Bone marrow (tissue), 2 donors: ENCODE measurements at places on chromosomes 4 and X.

DNA sequence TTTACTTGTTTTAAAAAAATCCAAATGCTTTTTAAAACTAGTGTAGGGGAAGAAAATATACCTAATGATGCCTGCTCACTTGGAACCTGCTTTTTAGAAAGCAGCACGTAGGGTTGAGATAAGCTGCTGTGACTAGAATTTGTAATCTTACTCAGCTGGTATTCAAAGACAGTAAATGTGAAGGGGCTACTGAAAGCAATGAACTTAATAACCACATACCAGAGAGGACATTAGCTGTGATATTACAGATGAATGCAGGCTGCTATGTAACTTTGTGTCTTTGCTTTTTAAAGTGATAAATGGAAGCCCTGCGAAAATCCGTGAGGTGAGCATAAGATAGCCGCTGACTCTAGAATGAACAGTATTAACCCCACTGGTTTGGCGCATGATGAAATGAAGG is 124.1 kb downstream of the TRIML1 start:
- DNase-seq, result no peak

GRCh38 chr4:148126825-148127224 is 315.4 kb downstream of the NR3C2 start:
- no peak for DNase-seq

GRCh38 chr4:88535090-88535755 is 11.6 kb upstream of the PYURF start:
- no peak for DNase-seq

DNA sequence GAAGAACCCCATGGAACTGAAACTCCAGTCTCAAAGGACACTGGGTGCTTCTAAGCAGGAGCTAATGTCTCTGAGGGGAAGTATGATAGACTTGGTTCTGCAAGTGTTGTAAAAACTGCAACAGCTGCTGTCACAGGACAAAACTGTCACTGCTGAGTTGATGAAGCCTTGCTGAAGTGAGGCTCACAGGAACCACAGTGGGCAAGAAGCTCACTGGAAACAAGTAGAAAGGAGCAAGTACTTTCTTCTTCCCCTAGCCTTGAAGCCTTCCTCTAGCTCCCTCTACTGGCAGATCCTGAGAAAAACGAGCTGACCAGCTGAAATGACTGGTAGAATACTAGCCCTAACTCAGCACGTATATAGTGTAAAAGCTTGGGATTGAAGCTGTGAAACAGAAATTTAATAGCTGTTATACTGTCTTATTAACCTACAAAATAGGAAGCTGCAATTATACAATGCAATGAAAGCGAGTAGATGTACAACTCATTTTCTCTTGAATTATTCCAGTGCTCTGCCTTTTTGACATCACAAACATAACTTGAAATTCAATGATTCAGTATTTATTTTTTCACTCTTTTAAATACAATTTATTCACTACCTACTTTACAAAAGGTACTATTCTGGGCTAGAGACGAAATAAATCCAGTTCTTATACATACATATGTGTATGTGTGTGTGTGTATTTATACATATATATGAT is 91.4 kb downstream of the GABRB1 start:
- DNase-seq, result peak; percentile 57

DNA sequence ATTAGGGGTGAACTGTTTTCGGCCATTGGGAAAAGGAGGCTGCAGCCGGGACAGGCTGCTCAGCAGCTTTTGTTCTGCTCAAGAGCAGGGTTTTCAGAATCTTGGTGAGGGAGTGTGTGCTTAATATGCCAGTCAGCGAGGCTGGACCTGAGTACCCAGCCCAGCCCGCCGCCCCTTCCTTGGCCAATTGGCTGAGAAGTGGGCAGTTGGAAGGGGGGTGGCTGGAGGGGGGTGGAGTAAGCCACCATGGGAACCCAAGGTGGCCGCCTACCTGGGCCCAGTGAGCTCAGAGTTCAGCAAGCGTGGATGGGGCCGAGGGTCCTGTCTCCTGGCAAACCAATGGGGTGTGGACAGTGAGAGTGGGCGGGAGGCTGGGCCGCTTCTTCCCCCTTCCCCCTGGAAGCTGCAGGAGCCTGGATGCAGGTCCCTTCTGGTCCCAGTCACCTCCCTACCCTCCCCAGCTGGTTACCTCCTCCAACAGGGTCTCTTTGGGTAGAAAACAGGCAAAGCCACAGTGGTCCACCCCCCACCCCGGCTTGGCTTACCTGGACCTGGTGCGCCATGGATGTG is 52.5 kb downstream of the SORCS2 start:
- DNase-seq, result no peak

GRCh38 chr4:140260227-140260626 is 106.2 kb upstream of the MAML3 start:
- DNase-seq, result no peak

GRCh38 chr4:183478123-183478522 is 26.7 kb upstream of the ING2 start:
- no peak for DNase-seq

GRCh38 chr4:188876881-188877280 is 737.6 kb downstream of the TRIML1 start:
- no peak for DNase-seq

- DNase-seq, result no peak
Measured at GRCh38 chr4:155252327-155252726, 43.9 kb downstream of the NPY2R start.

DNA sequence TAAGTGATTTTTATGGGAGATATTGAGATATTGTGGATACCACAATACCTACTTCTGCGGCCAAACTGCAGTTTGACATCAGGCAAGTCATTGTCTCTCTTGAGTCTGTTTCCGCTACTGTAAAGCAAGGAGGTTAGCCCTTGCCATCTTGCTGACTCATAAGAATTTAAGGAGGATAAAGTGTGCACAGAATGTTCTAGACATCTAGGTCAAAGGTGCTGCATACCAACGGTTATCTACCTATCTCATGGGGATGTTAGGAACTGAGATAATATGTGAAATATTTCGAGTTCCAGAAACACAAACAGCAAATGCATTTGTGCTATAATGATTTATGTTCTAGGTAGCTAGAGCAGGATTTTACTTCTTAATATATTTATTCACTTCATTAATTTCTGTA is 211.5 kb upstream of the NR3C2 start:
- DNase-seq, result no peak

- no peak for DNase-seq
Measured at GRCh38 chr4:97593248-97593647, 550.0 kb downstream of the STPG2 start.

DNA sequence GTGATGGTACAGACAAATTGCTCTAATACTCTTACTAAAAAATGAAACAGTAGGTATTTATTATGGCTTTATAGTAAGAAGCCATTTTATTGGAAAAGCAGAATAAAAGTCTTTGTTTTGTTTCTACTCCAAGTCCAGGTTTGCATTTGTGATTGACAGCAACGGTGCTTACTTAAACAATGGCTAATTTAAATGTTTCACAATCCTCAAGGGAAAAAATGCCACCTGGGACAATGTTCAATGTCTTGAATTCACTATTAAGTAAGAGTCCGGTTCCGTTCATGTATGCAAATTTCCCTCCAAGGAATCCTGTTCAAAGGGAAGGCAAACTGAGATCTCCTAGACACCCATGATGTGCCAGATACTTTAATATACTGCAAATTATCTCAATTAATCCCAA is 123.6 kb downstream of the RBM47 start:
- no peak for DNase-seq

- no peak for DNase-seq
Measured at GRCh38 chr4:73894001-73894400, 24.8 kb downstream of the CXCL1 start.
